ENCODE measurements at places on chromosomes 5 and 9.
A peak's percentile ranks its signal among the peaks of the same experiment; 100 is the strongest.

- DNase-seq: no peak
Observed at GRCh38 chr5:143274952-143275351, 128.5 kb downstream of the NR3C1 start.

DNA sequence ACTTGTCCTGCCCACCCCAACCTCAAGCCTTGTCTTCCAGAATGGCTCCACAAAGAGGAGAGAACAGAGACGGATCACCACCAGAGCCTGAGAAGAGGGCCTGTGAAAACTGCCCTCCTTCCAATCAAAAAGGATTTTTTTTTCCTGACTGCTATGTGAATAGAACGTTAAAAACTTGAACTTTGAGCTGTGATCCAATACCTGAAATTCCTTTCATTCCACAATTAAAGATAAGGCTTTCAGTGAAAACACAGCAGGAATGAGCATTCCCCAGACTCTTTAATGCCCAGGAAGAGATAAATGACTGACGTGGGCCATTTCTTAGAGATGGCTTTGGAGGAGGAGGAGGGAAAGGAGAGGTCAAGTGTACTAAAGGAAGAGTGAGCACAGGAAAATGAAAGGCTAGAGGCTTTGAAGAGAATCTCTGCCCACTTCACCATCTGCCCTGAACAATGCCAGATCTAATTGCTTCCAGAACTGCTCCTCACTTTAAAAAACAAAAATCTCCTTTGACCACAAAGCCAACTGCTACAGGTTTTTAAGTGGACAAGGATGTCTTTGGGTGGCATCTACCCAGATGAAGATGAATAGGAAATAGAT, 177.9 kb upstream of the MAP3K1 start:
- no peak for DNase-seq

DNA sequence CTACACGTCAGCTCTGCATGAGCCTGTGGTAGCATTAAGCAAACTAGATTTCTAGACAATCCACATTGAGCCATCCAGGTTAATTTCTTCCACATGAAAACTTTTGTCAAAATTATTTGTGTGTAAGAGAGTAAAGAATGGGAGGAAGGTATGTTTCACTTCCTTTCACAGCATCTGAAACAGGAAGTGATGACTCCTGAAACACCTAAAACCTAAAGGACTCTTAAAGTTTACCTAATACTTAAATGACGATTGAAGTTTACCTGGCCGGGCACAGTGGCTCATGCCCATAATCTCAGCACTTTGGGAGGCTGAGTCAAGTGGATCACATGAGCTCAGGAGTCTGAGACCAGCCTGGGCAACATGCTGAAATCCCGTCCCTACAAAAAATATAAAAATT, 223.8 kb downstream of the CEMIP2 start:
- no peak for DNase-seq

- no peak for DNase-seq
Observed at GRCh38 chr9:112853882-112854585, 36.6 kb downstream of the SLC46A2 start.

GRCh38 chr9:80294318-80294717, 722.6 kb downstream of the TLE4 start:
- DNase-seq: no peak

GRCh38 chr5:173853370-173854131, 34.6 kb upstream of the CPEB4 start:
- no peak for DNase-seq

DNA sequence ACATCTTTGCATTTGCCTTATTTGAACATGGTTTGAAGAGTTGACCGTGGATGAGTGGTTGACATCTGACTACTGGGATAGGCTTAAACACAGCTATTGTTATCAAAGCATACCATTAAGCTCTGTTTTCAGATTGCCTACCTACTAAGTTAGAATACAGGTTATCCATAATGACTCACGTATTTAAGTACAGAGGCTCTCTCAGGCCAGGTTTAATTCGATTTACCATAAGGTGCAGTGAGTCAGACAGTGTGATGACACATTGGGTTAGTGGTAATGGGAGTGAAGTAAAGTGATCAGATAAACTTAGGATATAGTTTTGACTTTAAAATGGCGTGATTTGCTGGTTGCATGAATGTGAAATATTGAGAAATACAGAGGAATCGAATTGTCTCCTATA, 732.0 kb upstream of the CTNND2 start:
- no peak for DNase-seq

- DNase-seq: no peak
Observed at GRCh38 chr9:113177251-113177650, 26.4 kb downstream of the SLC31A2 start.

- peak; percentile 29 for DNase-seq
Observed at GRCh38 chr5:56190497-56190896, 42.6 kb downstream of the ANKRD55 start.

DNA sequence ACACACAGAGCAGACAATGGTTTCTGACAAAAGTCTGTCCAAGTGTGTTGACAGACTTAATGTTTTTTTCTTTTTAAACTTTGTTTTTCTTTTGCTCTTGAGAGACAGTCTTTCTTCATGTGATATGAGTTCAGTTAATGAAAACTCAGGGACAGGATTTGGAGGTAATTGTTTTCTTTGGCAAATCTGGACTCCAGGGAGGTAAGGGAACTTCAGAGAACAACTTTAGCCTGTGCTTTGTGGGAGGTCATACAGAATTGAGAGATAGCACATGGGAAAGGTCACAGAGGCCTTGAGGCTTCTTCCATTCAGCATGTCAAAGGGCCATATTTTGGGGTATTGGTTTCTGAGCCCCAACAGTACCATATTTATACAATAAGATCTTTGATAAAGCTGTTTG, 9.3 kb downstream of the C9orf153 start:
- DNase-seq: no peak

DNA sequence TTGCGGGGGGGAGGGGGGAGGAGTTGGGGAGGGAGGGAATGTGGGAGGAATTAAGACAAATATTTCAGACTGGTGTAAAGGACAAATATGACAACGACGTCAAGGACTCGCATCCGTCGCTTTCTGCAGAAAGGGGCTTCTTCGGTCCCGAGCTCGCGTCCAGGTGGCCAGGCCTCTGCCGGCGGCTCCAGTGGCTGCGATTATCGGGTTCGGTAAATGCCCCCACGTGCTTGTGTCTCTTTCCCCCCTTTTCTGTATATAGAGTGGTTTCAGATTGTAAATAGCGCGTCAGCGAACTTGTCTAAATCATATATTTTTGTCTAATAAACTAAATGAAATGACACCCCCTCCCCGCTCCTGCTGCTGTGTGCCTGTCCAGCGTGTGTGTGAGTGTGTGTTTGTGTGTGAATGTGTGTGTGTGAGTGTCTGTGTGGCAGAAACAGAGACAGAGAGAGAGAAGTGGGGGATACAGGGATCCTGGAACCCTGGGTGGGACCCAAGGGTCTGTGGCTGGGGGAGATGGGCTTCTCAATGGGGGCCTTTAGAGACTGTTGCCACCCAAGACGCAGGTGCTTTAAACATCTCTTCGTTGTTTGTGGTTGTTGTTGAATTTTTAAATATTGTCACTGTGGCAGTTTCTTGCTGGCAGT, 5.6 kb downstream of the IRX1 start:
- DNase-seq: no peak

GRCh38 chr9:98778711-98779530, 17.4 kb downstream of the ANKS6 start:
- DNase-seq: no peak

GRCh38 chr5:14781106-14781505, 90.5 kb downstream of the ANKH start:
- DNase-seq: no peak

- DNase-seq: no peak
Observed at GRCh38 chr5:59666440-59667068, 227.0 kb downstream of the PDE4D start.

- DNase-seq: no peak
Observed at GRCh38 chr5:74143721-74144330, 496.7 kb downstream of the ENC1 start.

GRCh38 chr5:133219296-133219695, 167.5 kb downstream of the HSPA4 start:
- DNase-seq: no peak

- DNase-seq: no peak
Observed at GRCh38 chr9:71001780-71002386, 119.5 kb downstream of the TRPM3 start.

DNA sequence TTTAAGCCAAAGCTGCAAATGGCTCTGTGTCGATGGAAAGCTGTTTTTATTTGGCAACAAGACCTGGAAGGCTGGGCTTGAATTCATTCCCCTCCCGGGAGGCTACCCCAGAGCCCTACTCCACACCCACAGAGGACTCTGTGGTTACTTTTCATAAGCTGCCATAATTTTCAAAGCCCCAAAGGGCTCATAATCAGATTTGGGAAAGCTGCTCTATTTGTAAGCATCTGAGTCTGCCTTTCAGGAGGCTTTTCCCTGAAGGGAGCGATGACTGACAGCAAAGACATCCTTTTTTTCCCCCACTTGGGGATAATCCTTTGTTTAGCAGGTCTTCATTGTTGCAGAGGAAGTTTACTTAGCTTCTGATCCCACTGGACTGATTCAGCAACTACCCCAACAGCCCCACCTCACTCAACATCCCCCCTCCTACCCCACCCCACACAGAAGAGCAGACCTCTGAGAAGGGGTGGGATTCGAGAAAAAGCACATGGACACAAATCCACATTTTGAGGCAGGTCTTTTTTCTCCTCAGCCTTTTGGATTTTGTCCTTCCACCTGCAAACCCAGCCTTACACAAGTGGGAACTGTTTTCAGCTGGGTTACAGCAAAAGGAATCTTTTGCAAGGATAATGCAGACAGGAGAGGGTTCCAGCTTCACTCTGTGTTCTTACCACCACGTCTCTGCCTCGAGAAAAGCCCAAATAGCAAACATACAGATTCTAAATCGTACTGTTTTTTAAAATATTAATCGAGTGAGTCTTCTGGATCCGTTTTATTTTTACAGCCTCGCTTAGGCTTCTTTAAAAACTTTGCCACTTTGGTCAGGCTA, 244.4 kb upstream of the TUT7 start:
- DNase-seq: no peak

- no peak for DNase-seq
Observed at GRCh38 chr5:72152545-72152944, 45.3 kb downstream of the MAP1B start.

DNA sequence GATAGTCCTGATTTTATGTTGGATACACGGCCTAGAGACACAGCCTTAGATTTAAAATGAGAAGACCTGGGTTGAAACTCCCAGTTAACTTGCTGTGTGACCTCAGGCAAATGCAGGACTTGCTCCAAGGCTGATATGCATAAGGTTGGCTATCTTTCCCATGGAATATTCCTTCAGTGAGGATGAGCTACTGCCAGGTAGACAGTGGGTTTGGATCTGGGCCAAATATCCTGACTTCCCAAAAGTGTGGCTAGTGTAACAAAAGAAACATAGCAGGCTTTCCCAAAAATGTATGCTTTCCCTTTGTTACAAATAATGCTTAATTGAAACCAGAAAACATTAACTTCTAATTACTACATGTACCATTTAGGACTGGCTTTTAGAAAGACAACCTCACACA, 697 bp upstream of the XPA start:
- DNase-seq: no peak

GRCh38 chr5:80930940-80931339, 29.2 kb upstream of the RASGRF2 start:
- DNase-seq: no peak

- DNase-seq: no peak
Observed at GRCh38 chr9:111484572-111484894, 350 bp upstream of the ECPAS start.

- DNase-seq: no peak
Observed at GRCh38 chr5:124580925-124581737, 165.3 kb downstream of the ZNF608 start.

- DNase-seq: no peak
Observed at GRCh38 chr9:132250324-132251262, 88.7 kb downstream of the NTNG2 start.

DNA sequence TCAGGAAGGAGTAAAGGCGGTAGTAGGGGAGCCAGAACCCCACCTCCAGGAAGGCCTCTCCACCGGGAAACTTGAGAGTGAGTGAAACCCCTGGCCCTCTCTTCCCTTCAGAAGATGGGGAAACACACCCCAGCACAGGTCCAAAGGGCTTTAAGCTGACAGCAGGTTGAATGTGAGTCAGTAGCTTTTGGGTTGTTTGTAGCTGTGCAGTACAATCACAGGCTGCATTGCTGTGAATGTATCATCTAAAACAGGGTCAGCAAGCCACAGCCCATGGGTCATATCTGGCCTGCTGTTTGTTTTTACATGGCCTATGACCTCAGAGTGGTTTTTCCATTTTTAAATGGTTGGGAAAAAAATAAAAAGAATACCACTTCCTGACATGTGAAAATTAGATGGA, 10.0 kb downstream of the OTULINL start:
- no peak for DNase-seq

DNA sequence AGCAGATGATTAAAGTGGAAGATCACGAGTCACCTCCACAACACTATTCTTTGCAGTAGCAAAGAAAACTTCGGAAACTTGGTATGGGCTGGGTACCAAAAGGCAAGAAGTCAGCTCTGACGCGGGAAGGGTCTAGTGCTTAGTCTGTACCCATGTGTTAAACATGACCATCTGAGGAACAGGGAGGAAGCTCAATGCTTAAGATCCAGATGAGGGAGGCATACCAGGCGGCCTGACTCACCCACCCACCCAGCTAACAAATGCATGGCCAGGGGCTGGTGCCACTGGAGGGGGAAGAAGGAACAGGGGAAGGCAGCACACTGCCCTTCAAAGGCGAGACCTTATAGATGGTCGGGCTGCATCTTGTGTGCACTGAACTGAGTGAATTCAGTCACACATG, 41.8 kb downstream of the CAMSAP1 start:
- no peak for DNase-seq

DNA sequence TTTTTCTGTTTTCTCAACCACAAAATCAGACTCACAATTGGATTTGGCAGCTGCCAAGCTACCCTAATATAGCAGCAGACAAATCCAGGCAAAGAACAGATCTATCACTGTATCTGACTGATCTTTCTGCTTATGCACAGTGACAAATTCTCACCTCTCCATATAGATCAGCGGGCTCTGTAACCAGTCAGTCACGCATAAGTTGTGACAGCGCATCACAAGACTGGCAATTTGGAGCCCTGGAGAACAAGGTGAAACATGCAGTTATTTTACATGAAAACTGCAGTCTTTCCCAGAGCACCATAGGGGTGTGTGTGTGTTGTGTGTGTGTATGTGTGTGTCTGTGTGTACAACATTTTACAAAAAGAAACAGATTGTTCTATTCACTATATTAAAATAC, 37.7 kb downstream of the RORB start:
- no peak for DNase-seq

DNA sequence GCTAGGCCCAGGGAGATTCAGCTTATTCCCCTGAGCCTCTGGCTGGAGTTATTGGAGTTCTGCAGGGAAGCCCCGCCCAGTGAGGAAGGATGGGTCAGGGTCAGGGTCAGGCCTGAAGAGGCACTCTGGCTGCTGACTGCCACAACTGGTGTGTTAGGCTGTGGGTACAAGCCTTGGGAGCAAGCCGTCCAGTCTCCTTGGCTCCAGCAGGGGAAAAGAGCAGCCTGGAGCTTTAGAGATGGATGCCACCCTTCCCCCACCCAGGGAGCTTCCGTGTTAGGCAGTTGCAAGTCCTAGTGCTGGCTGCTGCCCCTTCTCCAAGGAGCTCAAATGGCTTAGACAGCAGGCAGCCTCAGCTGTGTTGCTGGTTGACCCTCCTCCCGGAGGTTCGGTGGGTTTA, 34.4 kb upstream of the TAF11L2 start:
- DNase-seq: no peak

Measured in activated CD4-positive, alpha-beta T cell treated with anti-CD3 and anti-CD28 coated beads for 1 hour (primary cell).